Activated CD8-positive, alpha-beta memory T cell treated with anti-CD3 and anti-CD28 coated beads for 1 hour (primary cell): ENCODE measurements at places on chromosomes 16 and 17.

DNA sequence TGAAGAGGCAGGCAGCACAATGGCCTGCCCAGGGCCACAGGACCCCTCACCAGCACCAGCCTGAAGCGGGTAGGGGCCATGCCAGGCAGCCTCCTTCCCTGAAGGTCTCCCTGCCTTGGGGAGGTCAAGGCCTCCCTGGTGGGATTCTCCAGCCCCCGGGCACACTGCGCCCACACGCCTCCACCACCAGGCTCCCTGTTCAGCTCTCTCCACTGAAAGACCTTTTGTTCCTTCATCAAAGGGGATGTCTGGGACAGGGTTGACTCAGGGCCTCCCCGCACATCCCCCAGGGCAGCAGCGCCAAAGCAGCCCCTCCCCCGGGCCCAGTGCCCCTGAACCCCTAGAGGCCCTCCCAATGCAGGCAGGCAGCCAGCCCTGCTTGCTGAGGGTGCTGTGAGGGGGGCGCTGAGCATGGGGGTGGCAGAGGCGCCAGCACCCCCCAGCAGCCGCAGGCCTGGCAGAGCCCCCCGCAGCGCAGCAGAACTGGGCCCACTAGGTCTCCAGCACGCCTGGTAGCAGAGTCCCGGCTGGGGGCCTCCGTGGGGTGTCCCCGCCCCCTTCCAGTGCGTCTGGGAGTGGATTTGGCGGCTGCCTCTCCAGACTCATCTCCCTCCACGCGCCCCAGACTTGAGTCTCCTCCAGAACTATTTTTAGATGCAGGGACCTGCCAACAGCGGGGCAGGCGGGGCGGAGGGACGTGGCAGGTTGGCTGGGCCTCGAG, 13.1 kb downstream of the BCAR1 start:
- no peak for DNase-seq

DNA sequence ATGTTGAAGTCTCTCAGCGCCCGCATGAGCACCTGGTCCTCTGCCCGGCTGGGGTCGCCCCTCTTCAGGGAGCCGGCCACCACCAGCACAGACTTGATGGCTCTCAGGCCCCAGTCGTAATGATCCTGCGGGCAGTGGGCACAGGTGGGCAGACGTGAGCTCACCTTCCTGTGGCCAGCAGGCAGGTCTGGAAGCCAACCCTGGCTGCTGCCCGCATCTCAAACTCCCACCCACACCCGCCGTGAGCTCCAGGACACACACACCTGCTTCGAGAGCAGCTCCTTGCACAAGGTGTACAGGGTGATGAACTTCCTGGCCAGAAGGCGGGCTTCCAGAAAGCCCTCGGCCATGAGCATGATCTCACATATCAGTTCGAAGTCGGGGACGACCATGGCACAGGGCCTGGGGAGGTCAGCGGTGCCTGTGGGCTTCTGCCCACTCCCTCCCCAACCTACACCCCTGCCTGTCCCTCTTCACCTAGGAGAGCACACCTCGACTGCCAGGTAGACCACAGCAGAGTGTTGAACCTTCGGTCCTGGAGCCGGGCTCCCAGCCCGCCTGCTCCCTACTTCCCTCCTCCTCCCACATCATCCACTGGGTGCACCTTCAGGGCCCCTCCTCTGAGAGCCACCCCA, 82.4 kb downstream of the DNAH17 start:
- no peak for DNase-seq

DNA sequence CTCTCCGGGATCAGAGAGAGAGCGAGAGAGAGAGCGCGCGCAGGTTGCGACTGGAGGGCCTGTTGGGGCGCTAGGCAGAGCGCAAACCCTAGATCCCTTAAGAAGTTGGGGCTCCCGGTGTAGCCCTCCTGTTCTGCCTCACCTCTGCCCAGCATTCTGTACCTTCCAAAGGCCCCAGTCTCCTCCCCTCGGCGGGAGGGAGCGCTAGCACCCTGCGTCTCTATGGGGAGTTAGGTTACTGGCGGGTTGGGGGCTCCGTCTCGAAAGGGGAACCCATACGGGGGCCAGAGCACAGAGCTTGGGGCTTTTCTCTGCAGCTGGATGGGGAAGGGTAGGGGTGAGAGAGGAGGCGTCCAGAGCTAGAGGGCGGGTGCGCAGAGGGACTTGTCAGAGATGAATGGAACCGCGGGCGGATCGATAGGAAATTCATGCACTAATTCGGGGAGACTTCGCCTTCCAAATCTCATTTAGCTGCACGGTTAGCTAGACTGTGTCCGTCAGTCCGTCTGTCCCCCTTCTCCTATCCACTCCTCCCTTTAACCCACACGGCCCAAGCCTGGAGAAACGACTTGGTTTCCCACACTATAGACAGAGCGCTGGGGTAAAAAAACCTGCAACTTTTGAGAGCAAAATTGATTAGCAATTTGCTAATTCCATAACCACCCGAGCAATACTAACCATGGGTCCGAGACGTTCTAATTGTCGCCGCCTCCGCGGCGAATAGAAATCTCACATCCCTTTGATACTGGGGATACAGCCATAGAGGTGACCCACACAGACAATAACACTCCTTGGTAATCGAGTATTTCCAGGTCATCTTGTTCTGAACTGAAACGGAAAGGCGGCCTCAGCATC, 693 bp upstream of the HOXB4 start:
- no peak for DNase-seq

DNA sequence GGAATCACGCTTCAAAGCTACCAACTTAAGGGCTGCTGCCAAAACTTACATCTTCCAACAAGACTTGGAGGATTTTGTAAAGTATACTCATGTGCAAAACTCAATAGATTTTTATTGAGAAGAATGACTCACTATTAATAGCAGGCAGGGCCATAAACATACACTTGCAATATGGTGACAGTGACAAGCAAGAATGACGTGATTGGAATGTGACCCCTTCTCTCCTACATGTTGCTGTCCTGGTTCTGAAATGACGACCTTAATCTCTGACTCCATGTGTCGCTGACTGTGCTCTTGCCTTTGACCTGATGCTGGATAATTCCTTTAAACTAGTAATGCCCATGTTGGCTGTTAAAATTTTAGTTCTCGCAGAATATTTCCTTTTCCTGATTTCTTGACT, 174.5 kb downstream of the PARN start:
- no peak for DNase-seq
